ENCODE measurements at places on chromosomes 13 and 19.

GRCh38 chr19:18975011-18975410, 34.0 kb upstream of the HOMER3 start:
- no peak for DNase-seq

GRCh38 chr13:108662528-108662927, 33.1 kb downstream of the MYO16 start:
- DNase-seq: no peak

- DNase-seq: no peak
Observed at GRCh38 chr13:24911133-24911908, 147.4 kb downstream of the RNF17 start.

- no peak for DNase-seq
Observed at GRCh38 chr13:95494082-95494681, 58.3 kb upstream of the CLDN10 start.

DNA sequence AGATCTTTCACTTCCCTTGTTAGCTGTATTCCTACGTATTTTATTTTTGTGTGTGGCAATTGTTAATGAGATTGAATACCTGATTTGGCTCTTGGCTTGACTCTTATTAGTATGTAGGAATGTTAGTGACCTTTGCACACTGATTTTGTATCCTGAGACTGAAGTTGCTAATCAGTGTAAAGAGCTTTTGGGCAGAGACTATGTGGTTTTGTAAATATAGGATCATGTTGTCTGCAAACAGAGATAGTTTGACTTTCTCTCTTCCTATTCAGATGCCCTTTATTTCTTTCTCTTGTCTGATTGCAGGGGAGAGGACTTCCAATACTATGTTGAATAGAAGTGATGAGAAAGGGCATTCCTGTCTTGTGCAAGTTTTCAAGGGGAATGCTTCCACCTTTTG, 160.3 kb upstream of the PCDH20 start:
- DNase-seq: no peak

- DNase-seq: no peak
Observed at GRCh38 chr19:39467941-39468340, 12.7 kb upstream of the TIMM50 start.

GRCh38 chr19:16094360-16095070, 17.2 kb upstream of the RAB8A start:
- no peak for DNase-seq

GRCh38 chr13:36559375-36559774, 114.4 kb upstream of the SERTM1 start:
- DNase-seq: no peak

GRCh38 chr13:60379837-60380565, 17.0 kb upstream of the TDRD3 start:
- DNase-seq: no peak

DNA sequence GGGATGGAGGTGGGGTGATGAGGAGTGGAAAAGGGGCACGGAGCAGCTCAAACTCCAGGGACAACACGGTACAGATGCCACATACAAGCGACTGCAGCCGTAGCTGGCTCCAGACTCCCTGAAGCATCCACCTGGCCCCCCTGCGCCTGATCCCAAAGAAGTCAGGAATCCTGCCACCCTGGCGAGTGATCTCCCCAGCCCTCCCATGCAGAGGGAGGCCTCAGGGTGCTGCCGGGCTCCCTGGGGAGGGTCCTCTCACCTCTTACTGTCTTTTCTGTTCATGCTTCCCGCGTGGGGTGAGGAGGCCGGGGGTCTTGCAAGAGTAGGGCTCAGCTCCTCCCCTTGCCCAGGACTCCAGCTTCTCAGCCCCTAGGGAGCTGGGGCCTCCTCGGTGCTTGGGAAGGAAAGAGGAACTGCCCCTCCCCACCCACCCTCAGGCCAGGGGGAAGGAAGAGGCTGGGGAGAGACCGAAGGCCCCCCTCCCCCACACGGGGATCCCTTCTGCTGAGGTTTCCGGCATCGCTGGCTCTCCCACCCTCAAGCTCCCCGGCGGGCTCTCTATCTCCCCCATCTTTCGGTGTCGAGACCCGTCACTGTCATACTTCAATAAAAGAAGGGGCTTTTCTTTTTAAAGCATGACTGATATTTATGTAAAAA, at the start of gene RASGRP4:
Gene RASGRP4, minus strand, starts transcription at position 410 of the 657 bp plus-strand sequence. Its CDS starts 128 bp downstream, at position 282.
- DNase-seq: peak; percentile 37

GRCh38 chr13:100063906-100064305, 25.0 kb upstream of the PCCA start:
- no peak for DNase-seq

DNA sequence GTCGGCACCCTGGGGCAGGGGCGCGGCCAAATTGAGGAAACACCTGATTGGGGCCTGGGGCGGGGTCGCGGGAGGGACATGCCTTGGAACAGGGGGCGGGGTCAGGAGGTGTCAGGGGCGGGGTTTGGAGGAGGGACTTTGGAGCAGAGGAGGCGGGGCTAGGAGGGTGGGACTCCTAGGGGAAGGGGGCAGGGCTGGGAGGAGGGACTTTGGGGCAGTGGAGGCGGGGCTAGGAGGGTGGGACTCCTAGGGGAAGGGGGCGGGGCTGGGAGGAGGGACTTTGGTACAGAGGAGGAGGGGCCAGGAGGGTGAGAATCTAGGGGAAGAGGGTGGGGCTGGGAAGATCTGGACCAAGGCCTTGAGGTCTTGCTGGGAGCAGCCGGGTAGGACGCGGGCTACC, 21.9 kb downstream of the GRIN2D start:
- DNase-seq: peak; percentile 62

- DNase-seq: no peak
Observed at GRCh38 chr13:34408640-34409039, 533.4 kb upstream of the NBEA start.

GRCh38 chr19:46639358-46640182, 3.6 kb upstream of the GNG8 start:
- DNase-seq: peak; percentile 56

DNA sequence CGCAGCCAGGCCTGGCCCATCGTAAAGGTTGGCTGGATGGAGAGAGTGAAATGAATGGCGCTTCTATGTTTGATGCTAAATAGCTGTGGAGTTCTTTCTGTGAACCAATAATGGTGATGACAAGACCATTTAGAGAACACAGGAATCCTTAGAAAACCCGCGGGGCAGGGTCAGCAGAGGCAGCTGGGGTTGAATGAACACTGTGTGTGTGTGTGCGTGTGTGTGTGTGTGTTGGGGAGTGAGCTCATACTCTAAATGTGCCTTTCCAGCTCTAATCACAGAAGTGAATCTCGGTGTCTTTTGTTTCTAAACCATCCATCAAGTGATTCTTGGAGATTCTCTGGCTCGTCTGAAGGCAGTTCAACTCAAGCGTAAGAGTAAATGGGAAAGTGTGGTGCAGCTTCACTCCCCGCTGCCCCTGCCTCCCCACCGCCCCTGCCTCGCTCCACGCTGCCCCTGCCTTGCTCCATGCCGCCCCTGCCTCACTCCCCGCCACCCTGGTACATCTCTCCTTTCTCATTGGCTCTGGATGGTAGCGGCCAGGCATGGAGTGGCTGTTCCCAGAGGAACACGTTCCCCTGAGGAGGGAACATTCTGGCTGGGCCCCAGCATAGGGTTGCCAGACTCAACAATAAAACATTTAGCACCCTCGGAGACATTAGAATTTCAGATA, 21.2 kb downstream of the TMPRSS9 start:
- no peak for DNase-seq

GRCh38 chr13:70183041-70183440, 74.8 kb upstream of the KLHL1 start:
- DNase-seq: no peak

DNA sequence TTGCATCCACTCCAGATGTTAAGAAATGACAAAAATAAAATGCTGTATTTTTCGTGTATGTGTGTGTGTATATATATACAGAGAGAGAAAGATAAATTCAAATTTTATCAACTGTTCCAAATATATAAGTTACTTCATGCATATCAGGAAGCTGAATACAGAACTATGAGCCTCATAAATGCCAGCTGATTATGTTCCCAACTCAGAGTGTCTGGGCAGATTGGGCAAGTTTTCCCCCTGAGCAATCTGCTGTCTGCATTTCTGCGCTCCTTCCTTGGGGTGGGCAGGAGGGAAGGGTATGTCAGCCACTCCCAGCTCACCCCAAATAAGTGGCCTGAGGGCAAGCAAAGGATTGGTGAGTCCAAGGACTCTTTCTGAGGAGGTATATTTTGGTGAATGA, 154.1 kb downstream of the DCLK1 start:
- DNase-seq: no peak

GRCh38 chr13:74771964-74772363, 637.8 kb upstream of the KLF12 start:
- no peak for DNase-seq

- no peak for DNase-seq
Observed at GRCh38 chr19:31383553-31383952, 34.3 kb upstream of the TSHZ3 start.

- DNase-seq: no peak
Observed at GRCh38 chr13:27001705-27002104, 169.9 kb downstream of the USP12 start.

- DNase-seq: no peak
Observed at GRCh38 chr13:77409412-77409811, 82.5 kb upstream of the MYCBP2 start.

- DNase-seq: no peak
Observed at GRCh38 chr19:33519416-33519815, 2.2 kb downstream of the PEPD start.

DNA sequence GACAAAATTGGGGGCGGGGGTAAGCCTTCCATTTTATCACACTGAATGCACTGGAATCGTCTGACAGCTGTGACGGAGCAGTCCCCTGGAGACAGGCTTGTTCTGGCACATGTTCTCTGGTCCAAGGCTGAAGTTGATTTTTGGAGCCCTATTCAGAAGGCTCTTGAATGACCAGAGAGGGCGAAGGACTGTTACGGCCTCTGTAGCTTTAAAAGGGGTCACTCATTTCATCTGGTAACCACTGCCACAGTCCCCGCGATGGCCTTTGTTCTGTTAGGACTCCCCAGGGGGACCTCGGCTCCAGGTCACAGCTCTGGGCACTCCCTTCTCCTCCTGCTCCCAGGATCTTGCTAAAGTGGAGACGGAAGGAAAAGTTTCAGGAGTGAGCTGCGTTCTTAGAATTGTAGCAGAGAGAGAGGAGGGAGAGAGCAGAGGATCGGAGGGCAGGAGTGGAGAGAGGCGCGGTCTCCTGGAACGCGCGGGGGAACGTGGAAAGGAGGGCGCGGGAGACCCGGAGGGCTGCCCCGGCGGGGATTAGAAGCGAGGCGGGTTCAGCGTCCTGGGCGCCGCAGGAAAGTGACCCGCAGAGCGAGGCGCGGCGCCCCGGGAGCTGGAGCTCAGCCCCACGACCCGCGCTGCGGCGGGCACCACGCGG, 134.3 kb upstream of the MYO16 start:
- no peak for DNase-seq

- no peak for DNase-seq
Observed at GRCh38 chr13:113607889-113608635, 23.5 kb downstream of the TFDP1 start.

GRCh38 chr13:54029226-54029625, 1000.6 kb downstream of the OLFM4 start:
- no peak for DNase-seq

All from stimulated activated naive CD8-positive, alpha-beta T cell treated with anti-CD3 and anti-CD28 coated beads, Interleukin-15, amount 100 ng/mL, for 72 hours (primary cell).